ENCODE measurements at places on chromosomes 5 and 9.
A peak's percentile ranks its signal among the peaks of the same experiment; 100 is the strongest.

DNA sequence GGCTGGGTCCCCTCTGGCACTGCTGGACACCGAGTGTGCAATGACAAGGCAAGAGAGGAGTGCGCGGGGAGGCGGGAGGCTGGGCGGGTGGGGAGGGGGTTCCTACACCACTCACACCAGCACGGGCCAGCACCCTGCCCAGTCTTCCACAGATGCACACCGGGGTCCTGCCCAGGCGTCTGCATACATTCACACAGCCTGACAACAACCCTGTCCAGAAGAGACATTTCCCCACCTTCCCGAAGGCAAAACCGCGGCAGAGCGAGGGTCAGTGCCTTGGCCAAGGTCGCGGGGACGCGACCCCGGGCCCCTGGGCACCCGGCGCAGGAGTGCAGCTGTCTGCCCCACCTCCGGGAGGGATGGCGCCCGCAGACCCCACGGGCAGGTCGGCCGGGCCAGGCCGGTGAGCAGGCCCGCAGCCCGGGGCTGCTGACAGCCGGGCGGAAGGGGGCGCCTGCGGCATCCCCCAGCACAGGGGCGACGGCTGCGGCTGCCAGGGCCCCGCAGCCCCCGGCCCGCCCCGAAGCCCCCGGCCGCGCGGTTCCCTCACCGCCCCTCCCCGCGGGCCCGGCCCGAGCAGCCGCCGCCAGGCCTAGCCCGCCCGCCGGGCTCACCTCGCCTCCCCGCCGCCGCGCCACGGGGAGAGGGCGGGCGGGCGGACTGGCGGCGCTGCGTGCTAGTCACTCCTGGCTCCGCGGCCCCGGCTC, 496 bp downstream of the MAPK9 start:
- no peak for DNase-seq

DNA sequence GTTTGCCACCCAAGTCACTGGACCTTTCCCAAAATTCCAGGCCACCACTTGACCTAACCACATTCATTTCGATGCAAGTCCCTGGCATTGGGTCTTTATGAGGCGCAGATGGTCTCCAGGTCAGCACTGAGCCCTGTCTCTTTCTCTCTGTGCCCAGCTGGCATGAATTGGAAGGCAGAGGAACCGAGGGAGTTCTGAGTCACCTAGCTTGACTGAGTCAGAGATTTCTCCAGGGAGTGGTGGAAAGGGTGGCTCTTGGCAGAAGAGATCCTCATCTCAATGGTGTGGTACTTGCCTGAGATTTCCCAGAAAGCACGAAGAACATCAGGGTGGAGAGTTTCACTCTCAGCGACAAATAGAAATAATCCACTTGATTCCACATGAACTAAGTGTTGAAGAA, 43.8 kb downstream of the WDR36 start:
- DNase-seq: no peak

DNA sequence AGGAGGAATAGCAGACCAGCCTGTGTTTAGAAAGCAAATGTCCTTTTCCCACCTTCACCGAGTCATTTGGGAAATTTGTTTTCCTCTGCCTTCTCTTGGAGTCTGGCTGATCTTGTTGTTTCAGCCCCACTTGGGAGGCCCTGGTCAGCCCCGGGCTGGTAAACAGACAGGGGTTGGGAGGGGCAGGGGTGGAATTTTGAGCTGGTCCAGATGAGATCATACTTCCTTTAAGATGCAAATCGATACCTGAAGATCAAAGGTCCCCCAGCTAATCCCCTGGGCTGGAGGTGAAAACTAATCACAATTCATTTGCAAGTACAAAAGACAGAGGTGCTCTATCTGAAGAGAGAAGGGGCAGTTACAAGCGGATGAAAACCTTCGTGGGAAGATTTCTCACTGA, 118.4 kb downstream of the PAPPA start:
- DNase-seq: peak; percentile 73

GRCh38 chr5:178730940-178731265, 444 bp upstream of the ZNF354A start:
- DNase-seq: no peak

DNA sequence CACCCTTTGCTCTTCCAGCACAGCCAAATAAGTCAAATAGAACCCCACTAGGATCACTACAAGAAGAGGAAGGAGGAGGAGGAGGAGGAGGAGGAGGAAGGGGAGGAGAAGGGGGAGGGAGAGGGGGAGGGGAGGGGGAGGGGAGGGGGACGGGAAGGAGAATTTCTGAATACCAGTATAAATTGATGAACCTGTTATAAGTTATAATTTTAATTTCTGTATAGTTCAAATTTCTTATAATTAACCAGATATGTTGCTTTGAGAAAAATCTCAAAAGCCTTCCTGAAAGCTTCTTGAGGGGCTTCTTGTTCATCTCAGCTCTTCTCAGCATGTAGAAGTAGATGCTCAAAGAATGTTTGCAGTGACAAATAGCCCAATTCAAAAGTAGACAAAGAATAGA, 15.0 kb upstream of the ADRA1B start:
- DNase-seq: no peak

DNA sequence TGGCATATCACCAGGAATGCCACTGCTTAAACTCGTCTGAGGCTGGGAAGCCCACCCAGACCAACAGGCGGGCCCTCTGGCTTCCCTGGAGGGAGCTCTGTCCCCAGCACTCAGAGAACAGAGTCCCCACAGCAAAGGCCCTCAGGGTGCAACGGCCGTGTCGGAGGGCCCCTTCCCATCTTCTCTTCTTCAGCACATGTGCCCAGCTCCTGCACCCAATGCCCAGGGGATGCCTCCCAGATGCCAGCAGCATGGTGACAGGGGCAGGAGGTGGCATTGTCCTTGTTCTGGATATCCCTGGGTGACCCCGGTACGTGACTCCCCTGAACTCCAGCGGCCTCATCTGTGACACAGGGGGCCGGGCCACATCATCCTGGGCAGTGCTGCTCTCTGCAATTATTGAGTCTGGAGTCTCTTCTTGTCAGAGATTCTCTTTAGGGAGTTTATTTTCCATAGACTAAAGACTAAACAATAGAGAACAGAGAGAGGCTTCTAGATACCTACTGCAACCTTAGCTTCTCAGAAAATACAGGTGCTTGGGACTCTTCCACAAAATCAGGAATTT, 13.6 kb upstream of the OLFM1 start:
- DNase-seq: peak; percentile 34
